ENCODE measurements at places on chromosomes 3 and 15.
A peak's percentile ranks its signal among the peaks of the same experiment; 100 is the strongest.

- DNase-seq: peak; percentile 86
These were observed 1.1 kb downstream of the EHD4 start for GRCh38 chr15:41971089-41971894.

- DNase-seq: no peak
These were observed 26.9 kb downstream of the PHC3 start for GRCh38 chr3:170154569-170155143.

- DNase-seq: no peak
These were observed 376.4 kb downstream of the CNTN6 start for GRCh38 chr3:1469248-1469647.

GRCh38 chr3:41863024-41863423, 98.9 kb downstream of the ULK4 start:
- DNase-seq: no peak

DNA sequence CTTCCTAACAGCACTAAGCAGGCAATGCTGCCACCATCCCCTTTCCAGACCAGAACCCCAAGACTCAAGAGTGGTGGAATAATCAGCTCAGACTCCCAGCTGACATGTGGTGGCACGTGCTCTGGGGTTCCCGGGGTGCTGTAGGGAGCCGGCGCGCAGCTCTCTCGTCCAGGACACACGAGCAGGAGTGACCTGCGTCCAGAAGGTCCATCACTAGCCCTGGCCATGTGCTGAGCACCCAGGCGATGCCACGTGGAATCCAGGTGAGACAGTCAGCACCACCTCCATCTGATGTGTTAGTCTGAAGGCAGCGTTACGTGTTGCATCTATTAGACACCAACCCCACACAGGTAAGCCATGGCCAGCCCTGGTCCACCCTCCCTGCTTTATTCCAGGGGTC, 78.2 kb downstream of the VGLL4 start:
- no peak for DNase-seq

- DNase-seq: no peak
These were observed 393.6 kb downstream of the OTOL1 start for GRCh38 chr3:161890147-161890625.

DNA sequence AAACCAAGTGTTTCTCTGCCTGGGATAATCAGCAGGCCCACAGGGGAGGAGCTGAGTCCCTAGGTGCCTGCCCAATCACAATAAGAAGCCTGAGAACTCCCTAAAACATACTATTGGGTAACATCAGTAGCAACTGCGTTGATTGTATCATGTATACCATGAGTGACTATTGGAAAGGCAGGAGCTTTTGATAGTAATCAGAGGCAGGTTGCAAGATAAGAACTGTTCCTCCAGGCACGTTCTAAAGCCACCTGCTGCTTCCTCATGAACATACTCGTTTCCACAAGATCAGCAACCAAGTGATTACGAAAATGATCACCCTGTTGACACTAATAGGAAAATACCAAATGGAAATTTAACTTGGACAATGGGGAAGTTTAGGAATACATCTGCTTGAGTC, 6.7 kb downstream of the MYLK start:
- no peak for DNase-seq

DNA sequence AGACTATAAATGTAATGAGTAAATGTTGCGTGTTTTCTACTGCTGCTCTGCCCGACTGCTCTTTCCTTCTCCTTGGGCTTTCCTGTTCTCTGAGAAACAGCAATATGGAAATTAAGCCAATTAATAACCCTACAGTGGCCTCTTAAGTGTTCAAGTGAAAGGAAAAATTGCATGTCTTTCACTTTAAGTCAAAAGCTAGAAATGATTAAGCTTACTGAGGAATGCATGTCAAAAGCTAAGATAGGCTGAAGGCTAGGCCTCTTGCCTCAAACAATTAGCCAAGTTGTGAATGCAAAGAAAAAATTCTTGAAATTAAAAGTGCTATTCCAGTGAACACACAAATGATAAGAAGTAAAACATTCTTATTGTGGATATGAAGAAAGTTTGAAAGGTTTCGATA, 55.0 kb downstream of the ATP2C1 start:
- peak; percentile 54 for DNase-seq

- DNase-seq: no peak
These were observed 415.9 kb upstream of the MDFIC2 start for GRCh38 chr3:70728311-70728710.

DNA sequence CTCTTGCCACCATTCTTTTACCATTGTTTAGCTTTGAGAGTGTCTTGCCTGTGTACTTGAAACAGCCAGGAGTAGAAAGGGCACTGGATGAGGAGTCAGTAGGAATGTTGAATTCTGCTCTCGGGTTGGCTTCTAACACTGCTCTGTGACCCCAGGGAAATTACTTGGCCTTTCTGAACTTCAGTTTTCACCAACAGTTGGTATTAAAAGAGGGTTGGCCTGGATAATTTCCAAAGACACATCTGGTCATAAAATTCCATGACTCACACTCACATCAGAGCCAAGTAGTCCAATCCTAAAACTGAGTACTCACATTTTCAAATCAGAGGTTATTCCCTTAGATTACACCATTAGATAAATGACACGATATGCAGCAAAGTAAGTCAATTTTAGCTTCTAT, 141.6 kb downstream of the ECT2 start:
- no peak for DNase-seq

DNA sequence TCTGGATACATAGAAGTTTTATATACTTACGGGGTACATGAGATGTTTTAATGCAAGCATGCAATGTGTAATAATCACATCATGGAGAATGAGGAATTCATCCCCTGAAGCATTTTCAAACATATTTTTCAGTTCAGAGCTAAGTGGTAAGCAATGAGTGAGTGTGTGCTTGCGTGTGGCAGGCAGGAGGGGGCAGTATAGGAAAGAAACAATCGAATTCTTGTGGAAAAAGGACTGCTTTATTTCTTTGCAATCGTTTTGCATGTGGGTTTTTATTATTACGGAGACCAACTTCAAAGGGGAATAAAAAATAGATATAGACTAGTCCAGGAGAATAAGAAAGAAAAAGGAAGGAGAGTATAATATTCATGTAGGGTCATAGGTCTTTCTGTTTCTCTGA, 271.6 kb downstream of the CHL1 start:
- DNase-seq: no peak

GRCh38 chr3:33030246-33030645, 66.7 kb downstream of the GLB1 start:
- DNase-seq: no peak

Measured in activated CD4-positive, alpha-beta T cell treated with anti-CD3 and anti-CD28 coated beads, Interleukin-2, Interleukin-4, amounts not matched to agents 100 ng/mL and 50 ng/mL, durations not matched to agents 16 hours and 8 hours (primary cell).